ENCODE measurements at places on chromosomes 5 and 9.

DNA sequence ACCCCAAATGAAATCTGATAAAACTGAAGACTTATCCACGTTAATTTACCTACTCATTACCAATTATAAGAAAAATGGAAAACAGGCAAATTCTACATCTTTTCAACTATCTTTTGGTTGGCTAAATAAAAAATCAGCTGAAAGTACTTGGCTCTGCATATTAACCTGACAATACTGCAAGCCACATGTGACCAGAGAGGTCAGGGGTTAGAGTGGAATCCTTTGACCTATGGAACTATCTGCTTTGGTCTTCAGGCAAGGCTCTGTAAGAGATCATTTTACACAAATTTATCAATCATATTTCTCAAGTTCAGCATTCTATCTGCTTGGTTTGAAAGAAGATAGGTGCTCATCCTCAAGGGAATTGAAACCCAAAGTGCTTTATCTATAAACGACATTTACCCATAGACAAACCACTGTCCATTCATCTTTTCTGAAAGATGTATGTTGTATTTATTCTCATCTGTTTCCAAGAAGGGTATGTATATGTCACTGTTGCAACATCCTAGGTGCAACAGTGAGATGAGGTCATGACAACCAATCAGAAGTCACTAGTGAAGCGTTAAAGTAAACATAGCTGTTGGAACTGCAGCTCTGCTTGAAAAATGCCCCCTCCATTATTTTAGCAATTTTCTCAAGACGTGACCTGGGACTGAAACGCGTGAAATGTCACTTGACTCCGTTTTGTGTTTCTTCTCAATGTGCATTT is 144.9 kb upstream of the POU5F2 start:
- no peak for DNase-seq

DNA sequence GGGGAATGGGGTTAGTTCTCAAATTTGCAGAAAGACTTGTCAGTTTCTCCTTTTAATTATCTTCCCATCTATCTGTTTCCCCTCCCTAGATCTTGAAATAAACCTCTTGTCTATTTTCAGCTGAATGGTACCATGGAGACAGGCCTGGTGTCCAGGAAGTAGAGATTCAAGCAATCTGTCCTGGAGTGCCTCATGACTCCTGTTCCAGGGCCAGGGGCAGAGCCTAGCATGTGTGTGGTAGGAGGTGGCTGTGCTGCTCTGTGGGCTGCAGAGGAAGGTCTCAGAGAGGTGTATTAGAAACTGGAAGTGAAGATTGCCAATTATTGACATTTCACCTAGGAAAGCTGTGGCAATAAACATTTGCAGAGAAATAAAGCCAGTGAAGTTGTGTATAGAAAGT is 175.8 kb upstream of the ATP10B start:
- no peak for DNase-seq

GRCh38 chr9:130140706-130141105 is 31.5 kb upstream of the NCS1 start:
- no peak for DNase-seq

- DNase-seq = peak; percentile 75
Measured at GRCh38 chr9:78601957-78602565, 305.1 kb downstream of the PSAT1 start.

Data from Karpas-422 (cell line).